ENCODE measurements at places on chromosomes 5 and 9.
A peak's percentile ranks its signal among the peaks of the same experiment; 100 is the strongest.

GRCh38 chr5:76592692-76593091, 30.5 kb downstream of the F2RL2 start:
- DNase-seq, result no peak

DNA sequence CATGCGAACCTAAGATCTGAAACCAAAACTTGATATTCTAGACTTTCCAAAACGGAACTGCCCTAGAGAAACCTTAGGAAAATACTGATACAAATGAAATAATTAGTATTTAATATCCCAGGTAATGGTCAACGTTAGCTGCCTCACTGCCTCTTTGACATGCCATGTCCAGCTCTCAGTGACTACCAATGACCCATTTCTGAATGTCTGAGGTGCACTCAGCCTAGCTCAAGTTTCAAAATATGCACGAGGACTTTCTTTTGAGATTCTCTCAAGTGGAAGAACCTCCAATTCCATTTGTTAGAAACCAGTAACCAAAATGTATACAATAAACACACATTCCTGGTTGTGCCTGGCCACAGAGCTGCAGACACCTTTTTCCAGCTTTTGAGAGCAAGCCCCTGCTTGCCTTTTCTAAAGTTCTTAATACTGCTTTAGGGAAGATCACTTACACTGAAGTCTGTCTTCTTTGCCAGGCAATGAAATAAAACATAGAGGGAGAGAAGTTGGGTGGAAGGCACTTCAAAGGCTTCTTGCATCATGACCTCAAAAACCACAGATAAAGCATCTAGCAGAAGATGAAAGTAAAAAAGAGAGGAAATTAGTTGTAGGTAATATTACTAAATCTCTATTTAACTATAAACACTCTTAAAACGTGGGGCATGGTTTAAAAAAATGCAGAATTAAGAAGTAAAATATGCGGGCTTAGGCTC, 87.9 kb downstream of the MRPS27 start:
- no peak for DNase-seq

GRCh38 chr5:128475693-128476092, 62.4 kb downstream of the FBN2 start:
- DNase-seq, result no peak

DNA sequence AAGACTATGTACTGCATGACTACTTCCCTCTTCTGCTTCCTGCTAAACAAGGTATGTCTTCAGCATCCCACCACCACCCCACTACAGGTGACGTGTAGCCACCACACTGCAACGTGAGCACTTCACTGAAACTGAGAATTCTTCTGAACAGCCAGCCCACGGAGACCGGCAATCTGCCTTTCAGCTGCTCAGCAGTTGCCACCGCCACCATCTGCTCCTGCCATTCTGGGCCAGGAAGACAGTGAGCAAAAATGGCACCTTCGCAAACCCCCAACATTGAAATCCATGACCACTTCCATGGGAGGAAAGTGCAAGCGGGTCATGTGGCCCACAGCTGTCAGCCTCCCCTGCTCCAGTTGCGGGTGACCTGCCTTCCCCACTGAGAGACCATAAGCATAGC, 443.4 kb upstream of the ST8SIA4 start:
- no peak for DNase-seq

GRCh38 chr9:86940774-86941173, 6.5 kb downstream of the GAS1 start:
- DNase-seq, result no peak

GRCh38 chr5:33531037-33531298, 90.2 kb downstream of the TARS1 start:
- DNase-seq, result no peak

- DNase-seq, result no peak
Observed at GRCh38 chr9:5843794-5844471, 11.0 kb upstream of the ERMP1 start.

DNA sequence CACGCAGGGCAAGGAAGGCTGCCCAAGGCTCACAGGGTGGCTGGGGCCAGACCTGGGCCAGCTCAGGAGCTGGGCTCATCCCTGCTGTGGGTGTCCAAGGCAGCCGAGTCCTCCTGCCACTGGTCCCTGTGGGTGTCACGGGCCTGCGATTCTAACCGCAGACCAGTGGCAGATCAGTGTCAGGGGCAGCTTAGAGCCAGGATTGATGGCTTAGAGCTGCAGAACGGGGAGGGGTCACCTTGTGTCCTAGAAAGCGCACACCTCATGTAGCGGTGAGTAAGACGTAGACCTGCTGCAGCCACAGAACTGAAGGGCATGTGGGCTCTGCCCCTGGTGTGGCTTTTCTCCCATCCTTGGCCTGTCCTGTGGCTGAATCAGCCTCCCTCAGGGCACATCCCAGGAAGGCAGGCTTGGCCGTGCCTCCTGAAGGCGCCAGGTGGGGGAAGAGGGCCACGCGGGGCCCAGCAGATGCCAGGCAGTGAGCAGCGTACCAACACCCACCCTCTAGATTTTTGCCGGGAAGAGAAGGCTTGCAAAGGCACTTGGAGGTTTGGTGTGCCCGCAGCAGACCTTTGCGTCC, 78.3 kb upstream of the FCN2 start:
- no peak for DNase-seq

GRCh38 chr9:123191680-123192079, 76.7 kb downstream of the STRBP start:
- DNase-seq, result no peak

- no peak for DNase-seq
Observed at GRCh38 chr5:25754895-25755294, 1110.1 kb upstream of the CDH10 start.

- no peak for DNase-seq
Observed at GRCh38 chr9:130766021-130766926, 68.8 kb upstream of the ABL1 start.

GRCh38 chr9:3586066-3586465, 60.3 kb upstream of the RFX3 start:
- DNase-seq, result no peak

- DNase-seq, result no peak
Observed at GRCh38 chr5:43037636-43038495, 2.3 kb downstream of the ANXA2R start.

DNA sequence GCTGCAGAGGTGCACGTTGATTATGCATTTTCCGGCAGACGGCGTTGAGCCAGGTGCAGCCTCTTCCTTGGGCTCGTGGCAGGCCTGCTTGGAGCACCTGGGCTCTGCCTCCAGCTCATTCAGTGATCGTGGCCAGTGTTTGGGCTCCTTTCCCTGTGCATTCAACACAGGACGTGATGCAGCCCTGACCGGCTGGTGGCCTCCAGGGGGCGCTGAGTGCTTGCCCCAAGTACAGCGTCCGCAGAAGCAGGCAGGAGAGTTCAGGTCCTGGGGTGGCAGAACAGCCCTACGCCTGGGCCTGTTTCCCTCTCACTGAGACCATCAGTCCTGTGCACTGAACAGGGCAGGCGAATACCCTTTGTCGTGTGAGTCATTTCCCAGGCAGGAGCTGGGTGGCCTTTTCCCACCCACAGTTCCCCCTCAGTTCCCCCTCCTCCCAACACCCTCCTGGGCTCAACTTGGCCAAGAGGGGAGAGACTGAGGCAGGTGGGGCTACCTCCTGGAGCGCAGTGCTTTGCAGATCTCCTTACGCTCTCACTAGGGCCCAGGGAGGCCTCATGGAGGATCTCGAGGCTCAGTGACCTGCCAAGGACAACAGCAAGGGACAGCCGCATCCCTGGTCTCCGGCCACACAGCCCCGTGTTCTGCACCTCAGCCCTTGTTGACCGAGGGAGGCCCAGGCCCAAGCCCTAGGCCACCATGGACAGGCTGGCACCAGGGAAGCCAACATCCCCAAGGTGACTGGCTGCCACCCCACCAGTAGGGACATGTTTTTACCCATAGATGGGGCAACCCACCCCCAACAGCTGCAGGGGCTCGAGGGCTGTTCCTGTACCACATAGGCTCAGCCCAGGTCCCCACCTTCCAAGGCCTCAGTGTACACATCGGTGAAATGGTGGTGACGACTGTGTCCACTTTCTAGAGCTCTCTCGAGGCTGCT, 52.9 kb downstream of the LRSAM1 start:
- peak; percentile 44 for DNase-seq

DNA sequence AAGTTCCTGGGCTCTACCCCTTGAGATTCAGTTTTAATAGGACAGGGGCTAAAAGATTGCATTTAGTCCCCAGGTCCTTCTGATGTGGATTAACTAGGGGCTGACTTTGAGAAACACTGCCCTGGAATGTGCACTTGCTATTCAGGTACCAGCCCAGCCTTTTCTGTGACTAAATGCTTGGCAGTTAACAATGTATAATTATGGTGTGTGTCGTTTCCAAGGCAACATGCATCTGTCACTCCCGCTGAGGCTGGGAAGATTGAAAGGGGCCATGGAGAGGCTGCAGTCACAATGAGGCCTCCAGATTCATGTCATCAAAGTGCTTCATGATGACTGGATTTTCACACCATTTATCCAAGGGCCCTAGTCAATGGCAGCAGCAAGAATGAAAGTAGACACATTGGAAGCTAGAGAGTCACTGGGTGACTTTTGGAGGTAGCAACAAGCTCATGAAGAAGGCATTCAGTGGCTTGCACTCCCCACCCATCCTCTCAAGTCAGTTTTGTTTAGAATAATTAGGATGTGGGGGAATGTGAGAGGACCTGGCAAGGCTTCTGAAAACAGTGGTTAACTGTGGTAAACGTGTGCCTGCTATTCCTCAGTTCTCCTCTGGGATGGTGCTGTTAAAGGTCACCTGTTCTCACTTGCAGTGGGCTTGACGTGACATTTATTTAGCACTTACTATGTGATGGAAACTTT, 28.3 kb downstream of the RAI14 start:
- no peak for DNase-seq

GRCh38 chr5:56389261-56389660, 156.1 kb upstream of the ANKRD55 start:
- DNase-seq, result no peak

DNA sequence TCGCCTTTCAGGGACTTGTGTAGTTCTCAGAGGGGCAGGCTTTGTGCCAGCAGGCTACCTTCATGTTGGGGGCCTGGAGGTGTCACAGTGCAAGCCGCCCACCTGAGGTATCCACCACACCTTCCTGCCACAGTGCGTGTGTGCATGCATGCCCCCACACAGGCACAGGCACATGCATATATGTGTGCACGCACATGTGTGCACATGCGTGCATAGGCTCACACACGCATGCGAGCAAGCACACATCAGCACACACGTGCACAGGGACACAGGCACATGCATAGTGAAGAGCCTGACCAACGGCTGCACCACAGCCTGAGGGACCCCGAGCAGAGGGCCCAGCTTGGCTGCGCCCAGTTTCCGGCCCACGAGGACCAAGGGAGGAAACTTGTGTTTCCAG, 36.1 kb downstream of the IRX4 start:
- no peak for DNase-seq

- DNase-seq, result no peak
Observed at GRCh38 chr9:23041466-23041865, 594.8 kb downstream of the DMRTA1 start.

DNA sequence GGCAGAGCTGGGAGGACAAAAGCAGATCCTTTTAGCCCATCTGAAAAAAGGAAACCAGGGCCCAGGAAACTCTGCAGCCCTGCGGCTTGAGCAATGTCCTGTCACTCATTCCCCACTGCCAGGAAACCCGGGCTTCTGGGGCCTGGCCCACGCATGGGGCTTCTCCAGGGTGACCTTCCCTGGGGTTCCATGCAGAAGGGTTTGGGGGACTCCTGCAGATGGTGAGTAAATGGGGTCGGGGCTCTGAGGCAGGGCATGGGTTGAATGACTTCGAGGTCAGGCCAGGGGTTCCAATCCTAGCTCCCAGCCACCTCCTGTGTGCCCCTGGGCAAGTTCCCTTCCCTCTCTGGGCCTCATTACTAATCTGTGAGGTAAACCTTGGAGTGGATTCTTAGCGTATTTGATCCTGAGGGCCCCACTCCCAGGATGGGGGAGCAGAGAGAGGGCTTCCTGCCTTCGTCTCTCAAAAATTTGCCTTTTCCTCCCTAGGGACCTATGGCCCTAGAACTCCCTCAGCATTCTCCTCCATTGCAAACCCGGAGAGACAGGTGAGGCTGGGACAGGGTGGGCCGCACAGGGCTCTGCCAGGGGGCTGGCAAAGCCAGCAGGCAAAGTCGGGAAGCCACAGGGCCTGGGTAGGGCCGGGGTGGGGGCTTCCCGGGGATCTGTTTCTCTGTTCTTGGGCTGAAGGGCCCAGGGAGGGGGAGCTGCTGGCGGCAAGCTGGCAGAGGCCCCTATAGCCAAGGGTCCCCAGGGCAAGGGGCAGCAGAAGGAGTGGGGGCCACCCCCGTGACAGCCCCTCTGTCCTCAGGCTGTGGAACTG, 25.8 kb downstream of the ADGRD2 start:
- no peak for DNase-seq

DNA sequence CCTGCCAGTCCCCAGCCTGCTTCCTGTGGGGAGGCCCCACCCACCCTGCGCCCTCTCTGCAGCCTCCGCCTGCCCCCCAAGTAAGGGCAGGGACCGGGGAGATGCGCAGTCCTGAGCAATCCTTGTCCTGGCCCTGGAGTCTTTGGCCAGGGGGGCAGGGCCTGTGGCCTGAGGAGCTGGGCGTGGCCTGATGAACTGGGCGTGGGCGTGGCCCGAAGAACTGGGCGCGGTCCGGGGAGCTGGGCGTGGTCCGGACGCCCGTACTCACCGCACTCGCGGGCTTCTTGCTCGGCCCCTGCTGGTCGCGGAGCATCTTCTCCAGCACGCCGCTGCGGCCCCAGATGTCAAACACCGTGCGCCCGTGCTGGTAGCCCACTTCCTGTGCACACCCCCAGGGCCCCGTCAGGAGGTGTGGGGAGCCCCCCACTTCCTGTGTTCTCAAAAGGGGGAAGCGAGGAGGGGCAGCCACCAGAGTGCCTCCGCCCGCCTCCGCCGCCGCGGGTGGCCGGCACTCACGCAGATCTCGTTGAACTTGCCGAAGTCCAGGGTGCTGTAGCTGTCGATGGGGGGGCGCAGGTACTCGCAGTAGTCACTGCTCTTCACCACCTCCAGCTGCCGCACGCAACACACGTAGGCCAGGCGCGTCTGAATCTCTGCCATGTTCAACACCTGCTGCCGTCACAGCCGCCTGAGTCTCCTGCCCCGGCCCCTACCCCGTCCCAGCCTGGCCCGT, 2.7 kb upstream of the NSMF start:
- DNase-seq, result peak; percentile 65

DNA sequence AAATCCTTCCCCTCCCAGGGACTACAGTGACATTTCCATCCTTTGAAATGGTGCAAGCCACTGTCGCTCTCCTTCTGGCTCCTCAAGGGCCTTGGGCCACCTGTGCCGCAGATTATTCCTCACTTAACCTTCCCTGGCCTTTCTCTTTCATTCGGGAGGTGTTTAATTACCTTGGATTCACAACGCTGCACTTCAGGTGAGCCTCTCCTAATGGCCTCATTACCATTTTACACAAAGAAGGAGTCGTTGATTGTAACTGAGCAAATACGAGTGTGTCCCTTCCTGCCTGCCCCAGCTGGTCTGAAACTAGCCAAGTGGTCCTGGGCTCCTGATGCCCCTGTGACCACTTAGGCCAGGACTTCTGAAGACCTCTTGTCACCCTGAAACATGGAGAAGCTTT, 205.0 kb downstream of the CRB2 start:
- DNase-seq, result no peak

- DNase-seq, result no peak
Observed at GRCh38 chr9:113520109-113520642, 56.6 kb downstream of the RGS3 start.

GRCh38 chr5:153601377-153601776, 110.9 kb downstream of the GRIA1 start:
- DNase-seq, result no peak

Data from activated CD8-positive, alpha-beta memory T cell treated with anti-CD3 and anti-CD28 coated beads for 1 hour (primary cell).